MCF 10A (cell line): ENCODE measurements at places on chromosomes 1 and 21. TPM values are rescaled to one million over a fixed set of nuclear protein-coding genes. Genes with fewer than 3 reads are reported as not detected.

DNA sequence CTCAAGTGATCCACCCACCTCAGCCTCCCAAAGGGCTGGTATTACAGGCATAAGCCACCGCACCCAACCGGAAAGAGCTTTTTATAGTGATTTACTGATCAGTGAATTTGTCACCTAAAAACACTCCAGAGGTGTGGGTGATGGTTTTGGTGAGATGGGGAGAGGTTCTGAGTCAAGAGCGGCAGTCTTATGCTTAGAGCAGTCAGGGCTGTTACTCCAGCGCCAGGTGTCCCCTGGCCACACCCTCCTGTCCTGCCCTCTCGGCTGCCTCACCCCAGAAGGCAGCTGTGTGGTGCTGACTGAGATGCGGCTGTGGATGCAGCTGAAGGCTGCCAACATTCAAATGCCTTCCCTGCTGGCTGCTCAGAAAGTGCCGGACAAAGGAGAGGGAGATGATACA lies 94.5 kb upstream of the LPGAT1 start:
- peaks cover 5% of the 10 kb centered on the region for H3K36me3 ChIP-seq
- H3K4me1 ChIP-seq: peaks cover 29% of the 10 kb centered on the region

DNA sequence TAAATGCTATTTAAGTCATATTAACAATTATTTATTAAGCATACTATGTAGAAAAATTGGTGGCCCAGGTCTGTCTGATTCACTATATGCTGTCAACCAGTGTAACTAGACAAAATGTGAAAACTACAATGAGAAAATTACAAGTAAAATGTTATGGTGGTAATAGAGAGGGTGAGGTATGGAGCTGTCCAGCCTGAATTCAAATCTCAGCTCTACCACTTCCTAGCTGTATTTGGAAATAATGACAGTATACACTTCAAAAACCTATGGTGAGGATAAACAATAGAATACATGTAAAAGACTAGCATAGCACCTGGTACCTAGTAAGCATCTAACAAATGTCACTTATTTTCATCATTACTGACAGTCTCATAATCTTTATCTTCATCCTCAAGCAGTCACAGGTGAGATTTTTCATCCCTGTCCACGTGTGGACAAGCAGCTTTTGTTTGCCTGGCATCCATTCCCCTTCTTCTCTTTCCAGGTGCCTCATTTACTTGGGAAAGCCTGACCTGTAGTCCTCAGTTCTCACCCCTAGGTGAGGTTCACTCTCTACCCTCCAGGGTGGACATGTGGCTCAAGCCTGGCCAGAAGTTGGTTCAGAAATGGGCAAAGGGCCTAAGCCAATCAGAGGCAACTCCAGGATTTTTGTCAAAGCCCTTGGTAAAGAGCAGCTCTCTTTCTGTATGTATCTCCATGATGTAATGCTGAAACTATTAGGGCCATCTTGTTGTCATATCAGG lies 29.5 kb downstream of the EGLN1 start:
- peaks cover 67% of the 10 kb centered on the region for H3K4me1 ChIP-seq
- no peaks in the 10 kb centered on the region for H3K36me3 ChIP-seq
- H3K4me3 ChIP-seq: no peak overlapping the region
- H3K27me3 ChIP-seq: no peaks in the 10 kb centered on the region
- DNase-seq: no peak
- H3K27ac ChIP-seq: no peak overlapping the region

DNA sequence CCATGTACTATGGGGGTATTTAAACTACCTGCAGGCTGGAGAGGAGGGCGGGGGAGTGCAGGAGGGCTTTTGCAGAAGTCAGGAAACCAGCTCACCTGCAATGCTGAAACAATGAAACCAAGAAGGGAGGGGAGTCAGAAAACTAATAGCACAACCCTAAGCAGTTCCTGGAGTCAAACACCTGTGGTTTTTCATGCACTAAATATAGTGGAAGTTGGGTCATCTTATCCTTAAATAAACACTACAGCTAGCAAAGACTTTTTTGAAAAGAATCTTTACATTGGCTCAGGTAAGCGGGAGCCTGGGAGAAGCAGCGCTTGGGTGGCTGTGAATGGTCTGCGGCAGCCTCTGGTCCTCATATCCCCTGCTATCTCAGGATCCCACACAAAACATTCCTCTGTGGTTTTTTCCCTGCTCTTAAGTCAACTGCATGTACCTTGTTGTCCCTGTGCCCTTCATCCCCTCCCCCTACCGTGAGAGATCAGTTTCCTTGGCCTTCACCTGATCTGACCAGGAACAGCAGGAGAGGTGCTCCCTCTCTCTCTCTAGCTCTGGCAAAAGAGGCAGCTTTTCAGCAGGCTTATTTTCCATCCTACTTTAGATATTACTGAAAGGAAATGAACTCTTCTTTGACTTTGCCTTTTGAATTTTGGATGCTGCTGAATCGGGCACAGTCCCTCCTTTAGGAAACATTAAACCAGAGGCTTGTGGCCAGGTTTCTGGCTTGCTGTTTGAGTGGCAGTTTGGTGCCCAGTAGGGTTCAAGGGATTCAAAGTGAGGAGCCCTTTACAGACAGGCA lies 26.6 kb downstream of the TENT5C start:
- H3K27ac ChIP-seq: no peak overlapping the region
- no peaks in the 10 kb centered on the region for H3K4me1 ChIP-seq
- DNase-seq: no peak
- H3K27me3 ChIP-seq: peaks cover 16% of the 10 kb centered on the region

GRCh38 chr1:60223158-60223557 lies 149.6 kb upstream of the C1orf87 start:
- H3K36me3 ChIP-seq: no peaks in the 10 kb centered on the region
- H3K4me1 ChIP-seq: no peaks in the 10 kb centered on the region
- H3K27ac ChIP-seq: no peak overlapping the region
- DNase-seq: no peak
- H3K27me3 ChIP-seq: no peaks in the 10 kb centered on the region
- H3K4me3 ChIP-seq: no peak overlapping the region

DNA sequence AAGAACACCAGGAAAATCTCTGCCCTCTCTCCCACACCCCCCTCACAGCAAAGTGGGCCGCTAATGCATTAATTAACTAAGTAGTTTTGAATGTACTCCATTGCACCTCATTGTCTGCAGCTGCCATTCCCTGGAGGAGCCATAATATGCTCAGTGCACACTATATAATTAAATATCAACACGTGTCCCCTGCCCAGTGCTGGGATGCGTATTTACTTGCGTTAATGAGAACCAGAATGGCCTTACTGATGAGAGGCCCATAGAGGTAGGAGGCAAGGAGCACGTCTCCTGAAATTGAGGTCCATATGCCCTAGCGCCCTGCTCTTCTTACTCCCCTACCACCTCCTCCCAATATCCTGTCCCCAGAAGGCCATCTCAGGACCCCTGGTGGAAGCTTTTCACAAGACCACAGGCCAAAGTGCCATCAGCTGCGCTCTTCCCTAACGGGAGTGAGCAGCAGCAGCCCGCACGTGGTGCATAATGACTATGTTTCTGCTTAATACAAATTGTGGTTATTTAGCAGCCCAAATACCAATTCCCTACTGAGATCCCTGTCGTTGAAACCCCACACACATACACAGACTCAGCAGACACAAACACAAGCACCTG lies 76.8 kb downstream of the PLXNA2 start:
- H3K4me1 ChIP-seq: peaks cover 50% of the 10 kb centered on the region
- no peak overlapping the region for H3K4me3 ChIP-seq
- DNase-seq: no peak
- no peaks in the 10 kb centered on the region for H3K27me3 ChIP-seq
- H3K27ac ChIP-seq: no peak overlapping the region
- H3K36me3 ChIP-seq: peaks cover 5% of the 10 kb centered on the region

DNA sequence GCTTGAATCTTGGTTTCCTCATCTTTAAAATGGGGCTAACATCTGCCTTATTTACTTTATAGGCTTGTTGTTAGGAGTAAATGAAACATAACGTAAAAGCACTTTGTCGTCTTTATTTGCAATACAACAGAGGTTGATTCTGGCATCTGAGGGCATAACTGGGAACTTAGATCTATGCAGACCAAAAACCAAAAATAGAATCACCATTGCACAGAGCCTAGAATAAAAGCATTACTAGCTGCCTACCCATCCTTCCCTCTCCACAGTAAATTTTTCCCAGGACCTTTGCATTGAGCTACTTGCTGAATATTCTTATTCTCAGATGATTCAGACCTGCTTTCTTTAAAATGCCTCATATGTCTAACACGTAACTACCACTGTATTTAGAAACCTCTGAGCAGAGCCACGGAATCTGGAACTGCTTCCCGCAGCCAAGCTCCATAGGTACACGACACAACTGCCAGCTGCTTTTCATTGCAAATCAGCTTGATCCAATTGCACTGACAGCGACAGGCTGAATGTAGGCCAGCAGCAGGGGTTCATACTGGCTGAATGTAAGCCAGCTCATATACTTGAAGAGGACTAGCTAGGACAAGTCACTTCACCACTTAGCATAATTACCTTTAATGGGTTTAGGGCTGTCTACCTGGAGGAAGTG lies 33.2 kb upstream of the SERBP1 start:
- H3K4me1 ChIP-seq: no peaks in the 10 kb centered on the region
- DNase-seq: no peak
- H3K27ac ChIP-seq: no peak overlapping the region

- no peak overlapping the region for H3K27ac ChIP-seq
- DNase-seq: no peak
- no peaks in the 10 kb centered on the region for H3K36me3 ChIP-seq
- H3K27me3 ChIP-seq: no peaks in the 10 kb centered on the region
- no peak overlapping the region for H3K4me3 ChIP-seq
These were observed 213.1 kb downstream of the KAZN start for GRCh38 chr1:14811573-14811972.

GRCh38 chr1:18564676-18565075 lies 66.0 kb upstream of the PAX7 start:
- peaks cover 91% of the 10 kb centered on the region for H3K27me3 ChIP-seq
- no peak for DNase-seq
- no peaks in the 10 kb centered on the region for H3K36me3 ChIP-seq
- H3K27ac ChIP-seq: no peak overlapping the region
- no peaks in the 10 kb centered on the region for H3K4me1 ChIP-seq

GRCh38 chr1:202286622-202287097 lies 55.1 kb downstream of the UBE2T start:
- DNase-seq: no peak
- no peak overlapping the region for H3K27ac ChIP-seq
- H3K4me1 ChIP-seq: peaks cover 40% of the 10 kb centered on the region

DNA sequence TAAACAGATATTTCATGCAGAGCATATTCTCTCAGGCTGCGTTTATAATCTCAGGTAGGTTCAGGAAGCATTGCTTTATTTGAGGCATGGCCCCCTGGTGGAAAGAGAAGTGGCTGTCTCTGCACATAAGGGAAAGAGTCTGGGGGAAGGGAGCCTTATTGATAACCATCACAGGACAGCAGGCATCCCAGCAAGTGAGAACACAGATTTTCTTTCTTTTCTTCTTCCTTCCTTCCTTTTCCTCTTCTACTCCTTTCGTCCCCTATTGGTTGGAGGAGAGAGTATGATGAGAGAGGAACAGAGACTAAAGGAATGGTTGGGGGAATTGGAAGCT lies 21.9 kb downstream of the TSNAX start:
- no peak overlapping the region for H3K4me3 ChIP-seq
- peak; percentile 60 for DNase-seq
- H3K4me1 ChIP-seq: peaks cover 16% of the 10 kb centered on the region
- peaks cover 42% of the 10 kb centered on the region for H3K36me3 ChIP-seq

DNA sequence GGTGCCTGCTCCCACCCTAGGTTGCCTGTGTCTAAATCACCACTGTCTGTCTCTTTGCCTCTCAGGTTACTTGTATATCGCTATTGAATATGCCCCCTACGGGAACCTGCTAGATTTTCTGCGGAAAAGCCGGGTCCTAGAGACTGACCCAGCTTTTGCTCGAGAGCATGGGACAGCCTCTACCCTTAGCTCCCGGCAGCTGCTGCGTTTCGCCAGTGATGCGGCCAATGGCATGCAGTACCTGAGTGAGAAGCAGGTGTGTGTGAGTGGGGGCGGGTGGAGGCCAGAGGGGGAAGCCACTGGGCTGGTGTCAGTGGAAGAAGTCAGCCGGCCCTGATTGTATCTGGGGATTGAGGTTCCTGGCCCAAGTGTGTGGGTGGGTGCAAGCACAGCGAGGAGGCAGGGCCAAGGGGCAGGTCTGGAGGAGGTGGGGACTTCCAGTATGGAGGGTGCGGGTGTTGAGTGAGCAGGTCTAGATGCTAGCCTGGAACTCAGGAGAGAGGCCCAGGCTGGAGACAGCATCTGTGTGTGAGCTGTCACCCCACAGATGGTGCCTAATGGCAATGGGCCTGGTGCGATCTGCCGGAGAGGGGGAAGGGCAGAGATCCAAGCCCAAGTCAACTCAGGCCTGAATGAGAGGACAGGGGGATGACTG lies 17.2 kb downstream of the TIE1 start:
- no peaks in the 10 kb centered on the region for H3K36me3 ChIP-seq
- peak overlapping the region; percentile 46 for H3K27ac ChIP-seq
- no peaks in the 10 kb centered on the region for H3K27me3 ChIP-seq
- no peak for DNase-seq

GRCh38 chr21:45418301-45419071 lies 13.5 kb downstream of the COL18A1 start:
- no peak overlapping the region for H3K27ac ChIP-seq
- H3K27me3 ChIP-seq: no peaks in the 10 kb centered on the region
- no peaks in the 10 kb centered on the region for H3K36me3 ChIP-seq
- no peak overlapping the region for H3K4me3 ChIP-seq
- peaks cover 6% of the 10 kb centered on the region for H3K4me1 ChIP-seq

- peaks cover 6% of the 10 kb centered on the region for H3K36me3 ChIP-seq
- H3K27me3 ChIP-seq: no peaks in the 10 kb centered on the region
These were observed 43.3 kb downstream of the SLC37A1 start for GRCh38 chr21:42556960-42557359.

- H3K4me3 ChIP-seq: no peak overlapping the region
- H3K4me1 ChIP-seq: peaks cover 32% of the 10 kb centered on the region
These were observed 7.8 kb upstream of the PTTG1IP start for GRCh38 chr21:44881198-44881872.

- no peak overlapping the region for H3K4me3 ChIP-seq
- DNase-seq: no peak
- peaks cover 30% of the 10 kb centered on the region for H3K27me3 ChIP-seq
- H3K4me1 ChIP-seq: no peaks in the 10 kb centered on the region
- no peaks in the 10 kb centered on the region for H3K36me3 ChIP-seq
These were observed 12.4 kb downstream of the ADORA3 start for GRCh38 chr1:111491070-111491469.

GRCh38 chr1:53309802-53310201 lies 18.1 kb downstream of the LRP8 start:
- H3K27ac ChIP-seq: no peak overlapping the region
- H3K36me3 ChIP-seq: peaks cover 12% of the 10 kb centered on the region
- no peaks in the 10 kb centered on the region for H3K27me3 ChIP-seq
- H3K4me1 ChIP-seq: peaks cover 6% of the 10 kb centered on the region

DNA sequence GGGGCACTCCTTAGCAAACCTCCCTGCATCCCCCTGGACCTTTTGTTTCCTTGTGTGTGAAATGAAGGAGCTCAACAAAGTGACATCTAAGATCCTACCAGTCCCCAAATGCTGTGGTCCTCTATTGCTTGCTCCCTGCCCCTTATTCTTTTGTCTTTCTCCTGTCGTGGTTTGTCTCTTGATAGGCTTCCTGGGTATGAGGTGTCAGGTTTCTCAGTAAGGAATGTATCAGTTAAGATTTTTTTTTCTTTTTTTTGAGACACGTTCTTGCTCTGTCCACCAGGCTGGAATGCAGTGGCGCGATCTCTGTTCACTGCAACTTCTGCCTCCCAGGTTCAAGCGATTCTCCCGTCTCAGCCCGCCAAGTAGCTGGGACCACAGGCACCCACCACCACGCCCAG lies 16.8 kb downstream of the CNIH3 start:
- H3K4me1 ChIP-seq: peaks cover 30% of the 10 kb centered on the region
- peak; percentile 38 for DNase-seq
- H3K36me3 ChIP-seq: no peaks in the 10 kb centered on the region
- no peaks in the 10 kb centered on the region for H3K27me3 ChIP-seq

Gene GPR37L1
- total RNA-seq: not detected in 2 replicates

Gene MROH9
- total RNA-seq: not detected in 2 replicates

Gene LCE3E
- not detected in 2 replicates for total RNA-seq

Gene NOTCH2
- total RNA-seq: 122 and 128 TPM in 2 replicates

Gene AKIRIN1
- total RNA-seq: 59.0 and 63.7 TPM in 2 replicates
